ENCODE measurements at places on chromosomes 4 and X.
A peak's percentile ranks its signal among the peaks of the same experiment; 100 is the strongest.

- no peak for DNase-seq
Measured at GRCh38 chr4:106208481-106209460, 107.2 kb downstream of the TBCK start.

DNA sequence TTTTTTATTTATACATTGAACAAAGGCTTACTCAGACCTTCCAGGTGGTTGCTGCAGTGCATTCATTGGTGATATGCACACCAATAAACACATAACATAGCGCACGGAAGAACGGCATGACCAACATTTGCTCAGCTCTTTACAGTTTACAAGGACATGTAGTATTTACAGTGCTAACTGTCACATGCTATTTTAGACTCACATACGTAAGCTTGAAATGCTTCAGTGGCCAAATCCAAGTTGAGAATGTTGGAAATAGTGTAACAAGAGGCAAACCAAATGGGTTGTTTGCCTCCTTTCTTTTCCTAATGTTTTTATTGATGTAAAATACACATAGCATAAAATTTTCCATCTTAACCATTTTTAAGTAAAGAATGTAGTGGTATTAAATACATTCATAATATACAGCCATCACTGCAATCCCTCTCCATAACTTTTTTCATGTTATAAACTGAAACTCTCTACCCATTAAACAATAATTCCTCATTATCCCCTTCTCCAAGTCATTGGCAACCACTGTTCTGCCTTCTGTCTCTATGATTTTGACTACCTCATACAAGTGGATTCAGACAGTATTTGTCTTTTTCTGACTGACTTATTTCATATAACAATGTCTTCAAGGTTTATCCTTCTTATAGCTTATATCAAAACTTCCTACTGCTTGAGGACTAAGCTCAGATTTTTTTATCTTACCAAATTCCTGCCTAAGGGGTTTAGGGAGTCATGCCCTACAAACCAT is 1722.9 kb upstream of the AGA start:
- no peak for DNase-seq

DNA sequence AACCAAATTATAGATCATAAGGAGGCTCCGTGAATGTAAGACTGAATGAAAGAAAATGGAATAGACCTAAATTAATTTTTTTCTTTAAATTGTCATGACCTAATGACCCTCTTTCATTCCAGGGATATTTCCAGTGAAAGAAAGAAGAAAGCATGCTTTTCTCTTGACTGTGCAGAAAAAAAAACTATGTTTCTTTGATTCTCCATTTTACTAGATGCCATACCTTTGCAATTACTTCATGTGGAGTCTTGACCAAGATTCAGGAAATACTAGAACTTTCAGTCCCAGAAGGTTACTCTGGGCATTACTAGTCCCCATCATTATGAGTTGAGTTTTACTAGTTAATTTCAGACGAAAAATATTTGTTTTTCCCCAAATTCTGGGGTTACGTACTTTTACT is 6.4 kb upstream of the COMMD8 start:
- DNase-seq, result no peak

DNA sequence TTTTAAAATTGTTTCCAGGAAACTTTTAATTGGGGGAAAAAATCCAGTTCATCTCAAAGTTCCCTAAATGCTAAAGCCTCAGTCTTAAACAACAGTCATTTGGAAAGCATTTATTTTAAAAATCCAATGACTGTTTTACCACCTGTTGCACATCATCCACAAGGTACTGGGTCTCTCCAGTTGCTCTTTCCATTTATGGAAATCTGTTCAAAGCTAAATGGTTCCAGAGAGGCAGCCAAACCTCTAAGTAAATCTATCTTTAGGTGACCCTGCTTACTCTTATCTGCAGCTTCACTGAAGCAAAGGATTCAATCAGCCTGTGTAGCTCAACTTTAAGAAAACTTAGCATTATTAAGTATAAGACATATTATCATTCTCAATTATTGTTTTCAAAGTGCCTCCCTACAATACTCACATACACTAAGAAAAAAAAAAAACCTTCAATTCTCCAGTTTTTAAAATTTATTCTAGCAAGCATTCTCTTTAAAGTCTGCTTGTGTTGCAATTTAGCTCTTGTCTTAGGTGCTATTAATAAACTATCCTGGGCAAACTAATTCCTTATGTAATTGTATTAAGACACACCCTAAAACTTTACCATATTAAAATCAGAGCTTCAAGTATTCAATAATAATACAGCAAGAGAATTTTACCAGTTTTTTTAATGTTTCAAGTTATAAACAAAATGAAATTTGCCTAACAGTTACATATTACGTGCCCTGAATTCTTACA is 60.6 kb downstream of the NOCT start:
- no peak for DNase-seq

- DNase-seq, result no peak
Measured at GRCh38 chrX:45164021-45164621, 36.6 kb downstream of the DIPK2B start.

- DNase-seq, result no peak
Measured at GRCh38 chr4:127249767-127250108, 383.0 kb upstream of the INTU start.

DNA sequence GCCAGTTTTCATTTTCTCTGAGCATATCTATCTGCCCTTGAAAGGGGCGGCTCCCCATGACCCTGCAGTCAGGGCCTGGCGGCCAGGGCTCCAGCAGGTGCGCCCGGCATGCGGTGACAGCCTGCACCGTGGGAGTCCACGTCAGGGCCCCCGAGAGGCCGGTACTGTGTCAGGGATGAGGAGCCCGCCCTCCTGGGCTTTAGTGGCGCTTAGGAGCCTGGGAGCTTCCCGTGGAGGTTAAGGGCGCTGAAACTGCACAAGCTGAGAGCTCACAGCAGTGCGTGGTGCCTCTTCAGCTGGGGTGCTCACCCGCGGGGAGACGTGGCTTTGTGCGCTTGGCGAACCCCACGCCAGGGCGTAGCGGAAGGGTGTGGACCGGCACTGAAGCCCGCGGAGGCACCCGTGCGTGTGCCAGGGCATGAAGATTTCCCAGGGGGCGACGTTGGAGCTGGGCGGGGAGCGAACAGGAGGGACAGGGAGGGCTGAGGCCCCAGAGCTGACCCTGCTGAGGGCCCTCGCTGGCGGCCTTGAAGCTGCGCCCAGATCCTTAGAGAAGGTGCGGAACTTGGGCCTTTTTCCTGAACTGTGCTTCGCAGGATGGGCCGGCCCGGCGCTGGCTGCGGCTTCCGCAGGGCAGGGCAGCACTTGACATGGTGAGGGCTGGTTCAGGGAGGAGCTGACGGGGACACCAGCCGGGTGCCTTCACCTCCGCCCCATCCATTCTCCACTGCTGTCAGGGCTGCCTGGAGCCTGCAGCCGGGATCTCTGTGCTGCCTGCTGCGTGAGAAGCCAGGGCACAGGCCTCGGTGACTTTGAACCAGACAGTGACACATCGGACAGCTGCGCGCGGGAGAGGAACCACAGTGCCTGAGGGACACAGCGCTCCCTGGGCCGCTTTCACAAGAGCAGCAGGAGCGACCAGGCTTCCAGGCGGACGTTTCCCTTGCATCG is 32.9 kb downstream of the HTT-AS start:
- peak; percentile 76 for DNase-seq

DNA sequence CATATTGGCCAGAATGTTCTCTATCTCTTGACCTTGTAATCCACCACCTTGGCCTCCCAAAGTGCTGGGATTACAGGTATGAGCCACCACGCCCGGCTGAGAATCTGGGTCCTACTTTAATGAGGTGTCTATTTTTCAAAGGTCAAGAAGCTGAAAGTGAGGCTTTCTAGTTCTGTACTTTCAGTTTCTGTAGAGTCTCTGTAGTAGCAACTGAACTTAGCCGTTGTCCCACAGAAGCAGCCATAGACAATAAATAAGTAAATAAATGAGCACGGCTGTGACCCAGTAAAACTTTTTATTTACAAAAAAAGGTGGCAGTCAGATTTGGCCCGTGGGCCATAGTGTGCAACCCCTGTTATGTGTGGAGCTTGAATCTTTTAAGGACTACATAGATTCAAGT is 92.0 kb downstream of the FNIP2 start:
- no peak for DNase-seq

DNA sequence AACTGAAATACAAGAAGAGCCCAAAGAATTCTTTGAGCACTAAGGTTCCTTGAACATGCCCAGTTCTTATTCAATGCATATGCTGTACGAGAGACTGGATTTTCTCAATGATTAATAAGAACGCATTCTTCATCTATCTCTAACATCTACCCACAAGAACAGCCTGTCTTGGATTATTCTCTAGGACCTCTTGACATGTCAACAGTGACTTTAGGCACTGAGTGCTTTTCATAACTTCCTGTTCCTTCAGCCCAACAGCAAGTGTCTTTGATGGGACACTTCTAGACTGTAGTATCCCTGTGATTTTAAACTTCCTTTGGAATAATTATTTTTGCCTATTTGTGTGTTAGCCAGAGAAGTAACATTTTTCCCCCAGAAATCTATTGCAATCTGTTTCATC is 69.3 kb downstream of the OPHN1 start:
- no peak for DNase-seq

- DNase-seq, result no peak
Measured at GRCh38 chr4:88792821-88793220, 95.2 kb upstream of the NAP1L5 start.

DNA sequence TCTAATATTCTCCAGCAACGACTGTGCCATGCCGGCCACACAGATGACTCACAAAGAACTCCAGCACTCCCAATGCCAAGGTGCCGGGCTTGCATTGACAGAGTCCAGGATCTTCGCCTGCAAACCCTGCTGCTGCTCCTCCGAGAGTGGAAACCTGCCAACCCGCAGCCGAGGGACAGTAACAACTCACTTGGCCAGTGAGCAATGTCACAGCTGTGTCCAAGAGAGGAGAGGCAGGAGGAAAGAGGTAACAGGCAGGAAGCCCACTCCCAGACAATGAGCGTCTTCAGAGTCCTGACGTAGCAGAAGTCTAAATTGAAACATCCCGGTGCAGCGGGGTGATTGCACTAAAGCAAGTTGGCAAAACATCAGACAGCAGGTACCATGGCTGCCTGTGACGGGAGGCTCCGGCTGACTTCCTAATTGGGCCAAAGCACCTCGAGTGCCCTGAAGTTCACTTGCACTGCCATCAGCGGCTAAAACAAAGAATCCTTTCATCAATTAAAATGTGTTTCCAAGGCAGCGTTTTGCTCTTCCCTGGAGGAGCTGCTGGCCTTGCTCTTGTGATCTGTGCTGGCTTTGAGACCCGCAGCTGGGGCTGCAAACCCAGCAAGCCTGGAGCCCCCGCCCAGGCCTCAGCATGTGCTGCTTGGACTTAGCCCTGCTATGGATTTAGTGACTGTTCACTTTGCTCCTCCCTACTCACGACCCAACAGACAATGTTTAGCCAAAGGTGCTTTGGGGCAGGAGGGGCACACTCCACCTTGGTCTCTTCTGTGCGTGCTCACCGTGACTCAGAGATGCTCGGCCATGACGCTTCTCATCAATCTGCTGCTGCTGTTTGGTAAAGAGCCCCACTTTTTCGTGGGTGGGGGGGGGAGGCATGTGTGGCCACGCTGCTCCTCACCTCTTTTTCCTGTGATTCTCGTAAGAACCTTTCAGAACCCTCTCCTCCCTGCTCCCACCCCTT is 36.5 kb downstream of the DCTD start:
- no peak for DNase-seq

DNA sequence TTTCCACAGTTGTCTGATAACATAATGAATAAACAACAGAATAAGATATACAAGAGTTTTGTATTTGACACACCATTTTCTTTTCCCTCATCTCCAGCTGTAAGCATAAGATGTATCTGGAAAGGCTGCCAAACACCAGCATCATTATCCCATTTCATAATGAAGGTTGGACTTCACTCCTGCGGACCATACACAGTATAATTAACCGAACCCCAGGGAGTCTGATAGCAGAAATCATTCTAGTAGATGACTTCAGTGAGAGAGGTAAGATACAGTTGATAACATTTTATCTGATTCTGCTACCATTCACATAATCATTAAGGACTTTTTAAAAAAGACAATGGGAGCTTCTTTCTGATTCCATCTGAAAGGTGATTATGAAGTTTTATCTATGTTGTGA is 535.2 kb downstream of the GALNTL6 start:
- no peak for DNase-seq

DNA sequence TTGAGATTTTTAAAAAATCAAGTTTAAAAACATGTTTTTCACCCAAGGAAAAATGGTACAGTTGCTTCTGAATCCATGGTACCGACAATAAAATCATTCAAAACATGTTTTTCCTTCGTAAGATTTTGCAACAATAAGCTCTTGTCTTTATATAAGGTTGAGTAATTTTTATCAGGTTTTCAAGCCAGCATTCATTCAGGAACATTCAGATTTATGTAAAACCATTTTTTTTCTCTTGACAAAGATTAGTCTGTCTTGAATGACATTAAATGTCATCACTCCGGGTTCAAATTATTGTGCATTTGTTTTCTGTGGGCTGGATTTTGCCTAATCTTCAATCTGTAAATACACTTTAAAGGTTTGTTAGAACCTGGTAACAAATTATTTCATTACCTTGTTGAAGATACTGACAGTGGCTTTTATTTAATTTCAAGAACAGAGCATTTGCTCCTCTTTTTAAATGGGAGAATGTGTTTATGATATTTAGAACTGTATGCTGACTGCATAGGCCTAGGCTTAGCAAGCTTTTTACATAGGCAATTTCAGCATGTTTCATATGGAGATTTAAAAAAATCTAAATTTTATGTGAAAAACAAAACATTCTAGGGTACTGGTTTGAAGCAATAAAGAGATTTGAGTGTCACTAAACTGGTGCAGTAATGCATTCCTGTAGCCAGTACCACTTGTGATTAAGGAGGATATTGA is 336.4 kb upstream of the HAND2 start:
- no peak for DNase-seq

- no peak for DNase-seq
Measured at GRCh38 chr4:75511841-75512240, 2.4 kb downstream of the RCHY1 start.

DNA sequence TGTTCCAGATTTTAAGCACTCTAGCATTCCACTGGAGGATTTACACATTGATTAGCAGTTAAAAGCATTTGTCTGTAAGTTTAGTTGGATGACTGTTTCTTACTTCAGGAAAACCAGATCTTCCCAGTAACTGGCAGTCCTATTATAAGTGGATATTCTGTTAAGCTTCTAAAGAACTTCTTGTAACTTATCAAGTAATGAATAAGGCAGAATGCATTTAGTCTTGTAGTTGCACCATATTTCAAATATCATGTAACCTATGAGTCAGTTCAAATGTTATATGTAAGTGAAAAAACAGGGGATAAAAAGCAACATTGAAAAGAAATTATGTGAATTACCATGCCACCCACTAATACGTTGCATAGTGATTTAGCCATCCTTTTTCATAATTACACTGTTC is 30.2 kb upstream of the TENM3 start:
- DNase-seq, result no peak

GRCh38 chrX:116239944-116240840 is 69.6 kb downstream of the AGTR2 start:
- no peak for DNase-seq

GRCh38 chr4:7165874-7166201 is 26.5 kb upstream of the SORCS2 start:
- DNase-seq, result no peak

- no peak for DNase-seq
Measured at GRCh38 chr4:183556947-183557346, 52.1 kb downstream of the ING2 start.

GRCh38 chr4:73862322-73862721 is 6.9 kb upstream of the CXCL1 start:
- DNase-seq, result no peak

GRCh38 chr4:105666693-105667092 is 41.8 kb downstream of the INTS12 start:
- no peak for DNase-seq

GRCh38 chr4:5921101-5921980 is 28.5 kb upstream of the CRMP1 start:
- no peak for DNase-seq

- no peak for DNase-seq
Measured at GRCh38 chrX:49103637-49104036, 19.9 kb downstream of the GPKOW start.

GRCh38 chrX:129769467-129770154 is 10.1 kb upstream of the SASH3 start:
- DNase-seq, result no peak

All from upper lobe of left lung (tissue), 6 donors.